RPMI7951 (cell line): ENCODE measurements at places on chromosomes 5 and 9.
A peak's percentile ranks its signal among the peaks of the same experiment; 100 is the strongest.

DNA sequence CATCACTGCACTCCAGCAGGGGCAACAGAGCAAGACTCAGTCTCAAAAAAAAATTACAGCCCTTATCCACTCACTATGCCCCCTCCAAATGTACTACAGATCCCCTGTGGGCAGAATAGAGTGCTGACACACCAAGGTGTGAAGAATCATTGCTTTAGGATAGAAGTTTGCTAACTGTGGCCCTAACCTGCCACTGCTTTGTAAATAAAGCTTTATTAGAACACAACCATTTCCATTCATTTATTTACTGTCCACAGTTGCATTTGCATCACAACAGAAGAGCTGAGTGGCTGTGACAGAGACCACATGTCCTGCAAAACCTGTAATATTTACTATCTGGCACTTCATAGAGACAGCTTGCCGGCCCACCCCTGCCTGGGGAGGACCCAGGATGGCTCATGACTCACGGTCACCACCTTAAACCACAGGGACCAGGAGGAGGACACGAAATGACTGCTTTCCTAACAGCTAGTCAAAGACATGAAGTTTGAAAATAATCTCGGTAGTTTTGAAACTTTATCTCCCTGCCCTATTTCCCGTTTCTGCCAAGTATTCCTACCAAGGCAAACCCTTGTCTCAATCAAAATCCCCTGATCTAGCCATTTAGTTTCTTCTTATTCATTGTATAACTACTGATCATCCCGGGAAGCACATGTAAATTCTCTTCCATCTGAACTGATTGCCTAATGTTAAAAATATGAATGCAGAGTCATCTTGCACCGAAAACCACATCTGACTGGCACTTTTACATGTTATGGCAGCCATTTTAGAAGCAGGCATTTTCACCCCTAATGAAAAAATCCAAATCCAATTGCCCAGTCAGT lies 206.1 kb downstream of the SLIT3 start:
- DNase-seq, result peak; percentile 46

GRCh38 chr5:149028984-149029383 lies 33.9 kb downstream of the SH3TC2 start:
- peak; percentile 33 for DNase-seq

GRCh38 chr9:125312411-125312810 lies 50.8 kb downstream of the GAPVD1 start:
- no peak for DNase-seq

DNA sequence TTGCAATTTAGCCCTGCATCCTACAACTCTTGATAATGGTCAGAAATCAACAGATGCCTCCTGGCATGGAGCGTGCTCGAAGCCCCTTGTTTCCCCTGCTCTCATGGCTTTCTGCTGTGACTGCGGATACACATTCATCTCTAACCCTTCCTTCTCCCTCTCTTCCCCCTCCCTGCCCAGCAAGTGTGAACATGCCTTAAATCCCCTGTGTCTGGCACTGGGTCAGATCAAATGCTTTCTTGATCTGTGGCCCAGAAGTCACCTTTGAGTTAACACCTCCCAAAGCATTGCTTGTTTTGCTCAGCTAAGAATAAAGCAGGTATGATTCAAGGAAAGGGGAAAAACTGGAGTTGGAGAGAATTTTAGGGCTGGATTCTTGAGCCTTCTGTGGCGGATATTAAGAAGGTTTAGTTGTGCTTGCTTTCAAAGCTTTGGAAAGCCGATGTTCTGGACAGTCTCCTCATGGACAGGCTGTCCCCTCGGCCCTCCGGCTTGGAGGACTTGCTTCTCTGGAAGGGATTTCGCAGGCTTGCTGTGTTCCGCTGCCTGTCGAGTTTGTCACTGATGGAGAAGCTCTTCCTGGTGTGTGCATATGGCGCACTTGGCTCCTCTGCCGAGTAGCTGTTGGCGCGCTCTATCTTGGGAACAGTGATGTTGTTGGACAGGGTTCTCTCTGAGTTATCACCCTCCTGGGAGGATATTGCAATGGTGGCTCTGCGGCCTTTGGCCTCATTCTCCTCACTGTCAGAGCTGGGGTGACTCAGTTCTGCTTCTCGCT lies 121.3 kb upstream of the KLF9 start:
- DNase-seq, result no peak

DNA sequence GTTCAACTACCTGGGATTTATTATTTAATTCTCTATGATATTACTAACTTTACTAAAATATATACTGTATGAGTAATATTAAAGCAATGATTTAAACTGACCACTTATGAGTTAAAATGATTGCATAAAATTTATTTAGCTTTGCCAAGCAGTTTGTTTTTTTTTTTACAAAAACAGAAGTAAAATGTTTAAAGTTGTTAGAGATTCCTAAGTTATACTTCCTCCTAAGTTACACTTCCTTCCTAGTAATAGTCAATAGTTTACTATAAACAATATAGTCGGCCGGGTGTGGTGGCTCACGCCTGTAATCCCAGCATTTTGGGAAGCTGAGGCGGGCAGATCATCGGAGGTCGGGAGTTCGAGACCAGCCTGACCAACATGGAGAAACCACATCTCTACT lies 23.7 kb upstream of the LRRC19 start:
- no peak for DNase-seq

DNA sequence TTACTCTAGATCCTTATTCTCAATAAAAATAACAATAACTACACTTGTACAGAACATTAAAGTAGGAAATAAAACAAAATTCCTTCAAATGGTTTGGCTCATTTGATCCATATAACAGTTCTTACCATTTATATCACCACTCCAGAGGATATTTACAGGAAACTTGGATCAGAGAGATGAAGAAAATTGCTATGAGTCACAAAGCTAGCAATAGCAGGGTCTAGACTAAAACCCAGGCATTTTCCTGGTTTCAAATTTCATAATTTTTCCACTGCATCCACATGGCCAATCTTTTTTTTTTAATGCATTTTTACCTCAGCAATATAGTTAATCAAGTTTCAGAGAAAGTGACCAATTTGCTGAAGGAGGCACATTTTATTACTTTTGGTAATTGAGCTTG lies 299.2 kb downstream of the ELAVL2 start:
- DNase-seq, result no peak

- no peak for DNase-seq
Observed at GRCh38 chr5:21615195-21615765, 1237.9 kb downstream of the CDH12 start.

DNA sequence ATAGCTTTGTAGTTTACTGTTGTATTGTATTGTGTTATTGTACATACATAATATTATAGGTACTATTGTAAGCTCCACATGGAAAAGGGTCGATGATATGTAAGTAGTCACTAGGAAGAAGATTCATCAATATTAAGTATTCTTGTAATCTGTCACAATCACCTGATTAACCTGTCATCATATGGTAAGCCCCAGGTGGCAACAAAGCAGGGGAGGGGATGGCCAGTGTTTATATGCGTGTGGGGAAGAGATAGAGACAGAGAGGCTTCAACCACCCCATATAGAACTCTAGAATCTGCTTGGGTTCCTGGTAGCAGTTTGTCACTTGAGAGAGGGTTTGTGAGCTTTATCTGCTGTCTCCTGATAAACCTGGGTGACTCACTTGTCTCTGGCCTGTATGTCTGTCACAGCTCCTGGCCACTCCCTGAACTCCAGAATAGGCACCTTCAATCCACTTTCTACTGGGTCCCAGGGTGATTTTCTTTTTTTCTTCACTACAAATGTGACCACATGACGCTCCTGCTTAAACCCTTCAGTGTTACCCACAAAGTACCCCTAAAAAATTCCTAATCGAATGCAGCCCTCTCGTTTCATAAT lies 48.9 kb upstream of the CPEB4 start:
- no peak for DNase-seq

GRCh38 chr9:4547016-4547415 lies 56.7 kb downstream of the SLC1A1 start:
- no peak for DNase-seq

- DNase-seq, result no peak
Observed at GRCh38 chr5:94517490-94518488, 100.6 kb downstream of the KIAA0825 start.

DNA sequence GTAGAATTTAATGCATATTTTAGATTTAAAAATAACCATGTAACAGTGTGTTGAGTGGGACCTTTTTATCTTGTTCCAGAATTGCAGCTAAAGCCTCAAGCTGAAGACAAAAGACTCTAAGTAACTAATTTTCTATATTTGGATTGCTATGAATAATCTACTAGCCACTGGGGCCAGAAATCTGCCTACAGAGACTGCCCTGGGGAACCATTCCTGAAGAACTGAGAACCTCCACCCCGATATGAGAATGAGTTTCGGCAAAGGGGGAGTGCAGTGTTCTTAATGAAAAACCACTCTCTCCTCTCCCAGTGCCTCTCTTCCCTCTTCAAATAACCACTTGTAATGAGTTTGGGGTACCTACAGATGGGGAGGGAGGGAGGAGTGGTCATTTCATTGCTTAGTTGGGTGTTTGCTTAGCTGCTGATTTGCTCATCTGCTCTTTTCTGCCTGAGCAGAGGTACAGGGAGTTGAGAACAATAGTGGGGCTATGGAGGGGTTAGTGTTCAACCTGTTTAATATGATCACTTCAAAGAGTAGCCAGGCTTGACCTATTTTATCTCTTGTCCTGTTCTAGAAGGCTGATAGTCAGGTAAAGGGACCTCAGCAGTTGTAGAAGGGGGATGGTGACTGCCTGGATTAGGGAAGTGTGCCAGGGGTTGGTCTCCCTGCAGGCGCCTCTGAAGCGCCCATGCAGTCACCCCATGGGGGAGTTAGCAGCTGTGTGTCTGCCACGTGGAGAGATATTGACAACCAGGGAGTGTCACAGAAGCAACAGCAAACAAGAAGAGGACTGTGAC lies 47.7 kb downstream of the ATG10 start:
- DNase-seq, result no peak
